ENCODE measurements at places on chromosomes 5 and 9. TPM values are rescaled to one million over a fixed set of nuclear protein-coding genes. Genes with fewer than 3 reads are reported as not detected.
A peak's percentile ranks its signal among the peaks of the same experiment; 100 is the strongest.

DNA sequence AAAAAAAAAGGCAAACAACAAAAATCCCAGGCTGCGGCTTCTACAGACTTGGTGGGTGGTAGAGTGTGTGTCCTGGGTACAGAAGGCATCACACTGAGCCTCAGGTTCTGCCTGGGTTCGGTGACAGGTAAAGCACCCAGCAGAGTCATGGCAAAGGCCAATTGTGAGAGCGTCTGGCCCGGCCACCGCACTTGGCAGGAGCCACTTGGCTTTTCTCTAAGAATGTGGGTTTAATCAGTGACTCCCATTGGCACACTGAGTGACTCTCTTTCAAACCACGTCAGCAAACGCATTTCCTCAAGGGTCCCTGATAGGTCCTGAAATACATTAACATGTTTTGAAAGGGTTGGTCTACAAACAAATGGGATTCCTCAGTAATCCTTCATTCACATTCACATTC lies 17.0 kb downstream of the COL23A1 start:
- peaks cover 5% of the 10 kb centered on the region for H3K27me3 ChIP-seq
- DNase-seq, result no peak
- H3K27ac ChIP-seq, result no peak overlapping the region
- H3K36me3 ChIP-seq, result no peaks in the 10 kb centered on the region

DNA sequence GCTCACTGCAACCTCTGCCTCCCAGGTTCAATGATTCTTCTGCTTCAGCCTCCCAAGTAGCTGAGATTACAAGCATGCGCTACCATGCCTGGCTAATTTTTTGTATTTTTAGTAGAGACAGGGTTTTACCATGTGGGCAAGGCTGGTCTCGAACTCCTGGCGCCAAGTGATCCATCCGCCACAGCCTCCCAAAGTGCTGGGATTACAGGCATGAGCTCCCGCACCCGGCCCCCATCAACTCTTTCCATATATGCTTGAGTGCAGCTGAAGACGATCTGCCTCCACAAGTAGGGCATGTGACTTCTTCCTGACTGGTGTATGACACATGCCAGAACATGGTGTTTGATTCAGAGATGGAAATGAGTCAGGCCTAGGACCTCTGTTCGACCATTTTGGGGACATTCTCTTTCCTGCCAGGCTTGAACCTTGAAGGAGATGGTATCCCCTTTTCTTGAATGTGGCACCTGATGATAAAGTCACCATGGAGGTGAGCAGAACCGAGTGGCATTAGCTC lies 7.5 kb upstream of the CNOT6 start:
- H3K4me1 ChIP-seq, result no peaks in the 10 kb centered on the region
- H3K36me3 ChIP-seq, result no peaks in the 10 kb centered on the region
- no peak for DNase-seq
- no peak overlapping the region for H3K27ac ChIP-seq
- H3K27me3 ChIP-seq, result no peaks in the 10 kb centered on the region
- H3K4me3 ChIP-seq, result no peak overlapping the region

Gene ZNF454
- 2.8 TPM for total RNA-seq

DNA sequence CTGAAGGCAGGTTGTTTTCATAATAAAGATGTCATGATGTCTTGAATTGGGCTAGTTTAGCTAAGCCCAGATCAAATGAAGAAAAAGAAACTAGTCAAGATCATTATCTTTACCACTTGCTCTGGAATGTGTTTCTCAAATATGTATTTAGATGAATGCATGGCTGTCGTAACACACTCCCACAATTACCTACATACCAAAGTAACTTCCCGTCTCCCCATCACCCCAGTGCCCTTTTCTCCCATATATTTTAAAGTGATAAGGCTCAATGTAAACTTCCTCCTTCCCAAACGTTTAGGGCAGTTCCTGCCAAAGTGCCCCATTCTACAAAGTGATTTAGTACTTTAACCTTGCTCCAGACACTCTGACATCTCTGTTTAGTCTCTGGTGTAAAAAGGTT lies 61.4 kb downstream of the SLC1A3 start:
- no peaks in the 10 kb centered on the region for H3K4me1 ChIP-seq
- no peak overlapping the region for H3K27ac ChIP-seq
- no peak overlapping the region for H3K4me3 ChIP-seq
- no peaks in the 10 kb centered on the region for H3K36me3 ChIP-seq
- H3K27me3 ChIP-seq, result no peaks in the 10 kb centered on the region

- H3K36me3 ChIP-seq, result peaks cover 8% of the 10 kb centered on the region
- peak overlapping the region; percentile 82 for H3K4me3 ChIP-seq
- DNase-seq, result no peak
- peaks cover 13% of the 10 kb centered on the region for H3K4me1 ChIP-seq
Measured at GRCh38 chr5:124651663-124652513, 94.6 kb downstream of the ZNF608 start.

DNA sequence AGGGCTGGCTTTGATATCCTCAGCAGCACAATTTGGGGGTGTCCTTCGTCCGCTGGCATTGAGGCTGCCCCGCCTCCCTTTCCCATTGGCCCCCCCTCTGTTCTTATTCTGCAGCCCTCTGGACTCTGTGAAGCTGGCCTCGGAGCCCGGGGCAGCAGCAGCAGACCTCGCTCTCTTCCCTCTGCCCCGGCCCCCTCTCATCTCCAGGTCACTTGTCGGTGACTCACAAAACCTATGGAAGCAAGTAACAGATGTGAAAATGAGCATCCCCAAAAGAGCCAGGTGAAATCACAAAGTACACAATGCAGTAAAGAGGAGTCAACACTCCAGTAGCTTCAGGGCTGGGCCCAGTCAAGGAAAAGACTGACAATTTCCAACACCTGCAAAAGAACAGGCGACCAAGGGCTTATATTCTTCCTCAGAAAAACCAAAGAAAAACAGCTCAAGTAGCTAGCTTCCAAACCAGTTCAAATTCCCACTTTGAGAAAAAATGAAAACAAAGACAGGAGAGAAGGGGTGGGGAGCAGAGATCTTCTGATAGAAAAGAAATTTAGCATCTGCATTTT lies 97.5 kb downstream of the ZNF608 start:
- H3K36me3 ChIP-seq, result peaks cover 8% of the 10 kb centered on the region
- no peak overlapping the region for H3K27ac ChIP-seq
- no peaks in the 10 kb centered on the region for H3K27me3 ChIP-seq

- H3K4me1 ChIP-seq, result no peaks in the 10 kb centered on the region
- no peaks in the 10 kb centered on the region for H3K27me3 ChIP-seq
- DNase-seq, result no peak
- no peak overlapping the region for H3K27ac ChIP-seq
- H3K4me3 ChIP-seq, result no peak overlapping the region
Measured at GRCh38 chr9:83060556-83060955, 2.4 kb downstream of the RASEF start.

GRCh38 chr5:6393596-6394194 lies 15.3 kb upstream of the MED10 start:
- no peaks in the 10 kb centered on the region for H3K36me3 ChIP-seq
- no peak overlapping the region for H3K27ac ChIP-seq
- H3K4me3 ChIP-seq, result no peak overlapping the region
- no peaks in the 10 kb centered on the region for H3K27me3 ChIP-seq
- DNase-seq, result no peak

Gene ANKRD18B
- total RNA-seq, result not detected

Gene SLC6A19
- not detected for total RNA-seq

DNA sequence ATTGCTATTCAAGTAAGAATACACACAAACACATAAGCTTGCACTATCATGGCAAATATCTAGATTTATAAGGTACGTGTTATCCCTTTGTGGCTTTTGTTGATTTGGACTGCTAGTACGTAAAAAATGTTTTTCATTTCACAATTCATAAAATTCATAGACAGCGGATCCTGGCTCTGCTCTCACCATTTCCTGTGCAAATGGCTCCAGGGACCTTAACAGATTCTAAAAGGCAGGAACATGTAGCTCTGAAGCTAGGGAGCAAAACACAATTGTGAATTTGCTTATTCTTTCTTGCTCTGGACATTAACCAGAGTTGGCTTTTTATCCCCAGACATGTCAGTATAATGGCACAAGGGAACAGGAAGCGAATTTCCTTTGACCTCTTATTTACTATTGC lies 1019.9 kb upstream of the WWC1 start:
- no peak overlapping the region for H3K4me3 ChIP-seq
- H3K36me3 ChIP-seq, result no peaks in the 10 kb centered on the region
- H3K4me1 ChIP-seq, result no peaks in the 10 kb centered on the region
- DNase-seq, result no peak
- no peak overlapping the region for H3K27ac ChIP-seq

- DNase-seq, result no peak
- no peak overlapping the region for H3K27ac ChIP-seq
- H3K36me3 ChIP-seq, result no peaks in the 10 kb centered on the region
- H3K27me3 ChIP-seq, result no peaks in the 10 kb centered on the region
Measured at GRCh38 chr5:126509339-126509738, 85.7 kb downstream of the ALDH7A1 start.

Gene C9orf72
- 17.1 TPM for total RNA-seq

GRCh38 chr9:79984429-79985067 lies 412.8 kb downstream of the TLE4 start:
- H3K4me1 ChIP-seq, result no peaks in the 10 kb centered on the region
- no peak overlapping the region for H3K4me3 ChIP-seq
- H3K27ac ChIP-seq, result no peak overlapping the region
- no peak for DNase-seq
